ENCODE measurements at places on chromosomes 1 and 21.

GRCh38 chr1:153133743-153134142 is 16.9 kb downstream of the SPRR2G start:
- no peak for DNase-seq

GRCh38 chr1:220803401-220804201 is 16.9 kb downstream of the MTARC1 start:
- DNase-seq = peak; percentile 37

- DNase-seq = peak; percentile 64
Measured at GRCh38 chr1:55725378-55725777, 510.2 kb upstream of the USP24 start.

- DNase-seq = no peak
Measured at GRCh38 chr1:214898161-214898560, 184.4 kb upstream of the KCNK2 start.

DNA sequence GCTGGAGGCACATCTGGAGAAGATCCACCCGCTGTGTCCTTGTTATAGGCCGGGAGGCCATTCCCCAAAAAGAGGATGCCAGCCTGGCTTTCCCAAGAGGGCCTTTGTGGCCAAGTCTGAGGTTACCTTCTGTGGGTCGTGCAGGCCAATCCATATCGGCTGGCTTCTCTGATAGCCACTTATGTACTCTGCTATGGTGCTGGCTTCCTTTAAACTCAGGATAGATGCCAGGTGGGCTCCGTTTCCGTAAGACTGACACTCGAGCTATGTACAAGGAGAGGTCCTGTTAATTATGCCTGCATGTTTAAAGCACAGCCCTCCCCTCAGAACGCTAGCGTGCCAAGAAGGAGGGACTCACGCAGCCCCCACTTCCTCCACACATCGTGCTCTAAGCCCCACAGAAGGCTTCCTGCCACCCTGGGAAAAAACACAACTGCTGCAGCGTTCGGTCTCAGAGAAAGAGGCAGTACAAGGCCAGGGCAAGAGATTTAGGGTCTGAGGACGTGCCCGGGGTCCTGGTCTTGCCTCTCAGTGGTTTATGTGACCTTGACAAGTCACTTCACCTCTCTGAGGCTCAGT is 11.6 kb downstream of the REG4 start:
- DNase-seq = no peak

DNA sequence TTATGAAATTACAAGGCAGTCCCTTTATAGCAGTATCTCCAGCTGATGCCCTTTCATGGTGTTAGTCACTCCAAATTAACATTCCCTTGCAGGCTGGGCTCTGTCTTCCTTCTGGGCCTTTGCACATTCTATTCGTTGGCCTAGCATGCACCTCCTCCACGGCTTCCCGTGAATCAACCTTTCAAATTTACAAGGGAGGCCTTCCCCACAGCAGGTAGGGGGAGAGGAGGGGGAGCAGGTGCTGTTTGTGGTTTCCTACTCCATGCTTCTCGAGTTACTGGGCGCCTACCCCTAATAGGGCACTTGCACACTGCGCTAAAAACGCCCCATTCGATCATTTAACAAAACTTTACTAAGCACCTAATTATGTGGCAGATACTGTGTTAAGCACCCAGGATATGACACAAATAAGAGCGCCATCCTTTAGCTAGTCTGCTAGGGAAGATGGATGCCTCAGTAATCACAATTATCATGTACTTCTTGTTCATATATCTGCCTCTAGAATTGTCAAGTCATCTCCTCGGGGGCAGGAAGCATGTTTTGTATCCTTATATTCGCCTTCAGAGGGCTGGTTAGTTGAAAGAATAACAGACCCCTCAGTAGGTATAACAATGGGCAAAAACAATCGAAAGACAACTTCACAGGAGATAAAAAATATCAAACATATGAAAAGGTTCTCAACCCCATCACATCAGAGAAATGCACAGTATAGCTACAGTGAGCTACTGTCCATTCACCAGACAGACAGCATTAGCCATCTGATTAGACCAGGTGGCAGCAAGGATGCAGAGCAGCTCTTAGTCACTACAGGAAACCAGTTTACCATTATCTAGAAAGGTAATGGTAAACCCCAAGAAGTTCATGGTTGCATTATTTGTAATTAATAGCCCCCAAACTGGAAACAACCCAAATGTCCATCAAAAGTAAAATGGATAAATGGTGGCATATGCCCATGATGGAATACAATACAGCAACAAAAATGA is 1.7 kb upstream of the ADAR start:
- peak; percentile 36 for DNase-seq

- no peak for DNase-seq
Measured at GRCh38 chr1:112893288-112894009, 62.5 kb downstream of the SLC16A1 start.

- no peak for DNase-seq
Measured at GRCh38 chr1:1069711-1070676, 4.1 kb downstream of the RNF223 start.

DNA sequence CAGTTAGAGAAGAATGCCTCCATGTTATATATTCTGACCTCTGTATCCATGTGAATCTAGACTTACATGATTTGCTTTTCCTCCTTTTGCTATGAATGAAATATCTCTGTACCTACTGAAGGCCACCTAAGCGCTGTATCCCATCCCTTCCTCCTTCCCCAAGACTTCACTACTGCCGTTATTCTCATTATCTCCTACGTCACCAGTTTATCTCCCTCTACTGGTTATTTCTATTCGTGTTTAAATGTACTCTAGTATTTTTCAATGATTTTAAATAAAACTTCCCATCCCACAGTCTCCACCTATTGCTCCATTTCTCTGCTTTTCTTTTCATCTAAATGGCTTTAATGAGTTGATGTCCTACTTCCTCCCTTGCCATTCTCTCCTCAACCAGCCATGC is 110.0 kb downstream of the KCTD3 start:
- no peak for DNase-seq

DNA sequence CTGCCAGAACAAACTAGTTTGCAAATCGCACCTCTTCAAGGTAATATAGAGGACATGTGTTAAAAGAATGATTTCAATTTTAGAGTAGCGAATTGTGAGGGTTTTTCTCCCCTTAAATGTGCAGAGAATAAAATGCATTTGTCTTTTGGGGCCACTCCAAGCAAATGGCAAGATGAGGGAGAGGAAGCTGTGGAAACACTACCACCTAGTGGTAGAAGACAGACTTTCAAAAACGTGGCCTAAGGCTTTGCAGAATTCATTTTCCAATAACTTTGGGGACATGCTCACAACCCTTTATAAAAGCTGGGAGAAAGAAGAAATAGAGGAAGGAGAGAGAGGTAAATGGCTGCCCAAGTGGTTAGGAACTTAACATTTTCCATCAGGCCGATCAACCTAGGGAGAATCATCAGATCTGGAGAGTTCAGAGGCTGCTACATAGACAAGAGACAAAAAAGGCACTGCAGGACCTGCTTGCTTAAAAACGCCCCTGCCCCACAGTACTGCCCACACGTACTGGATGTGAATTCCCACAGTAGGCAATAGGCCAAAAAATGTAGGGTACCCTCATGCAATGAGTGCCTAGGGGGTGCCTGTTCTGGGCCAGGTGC is 15.7 kb upstream of the RCAN1 start:
- peak; percentile 59 for DNase-seq

DNA sequence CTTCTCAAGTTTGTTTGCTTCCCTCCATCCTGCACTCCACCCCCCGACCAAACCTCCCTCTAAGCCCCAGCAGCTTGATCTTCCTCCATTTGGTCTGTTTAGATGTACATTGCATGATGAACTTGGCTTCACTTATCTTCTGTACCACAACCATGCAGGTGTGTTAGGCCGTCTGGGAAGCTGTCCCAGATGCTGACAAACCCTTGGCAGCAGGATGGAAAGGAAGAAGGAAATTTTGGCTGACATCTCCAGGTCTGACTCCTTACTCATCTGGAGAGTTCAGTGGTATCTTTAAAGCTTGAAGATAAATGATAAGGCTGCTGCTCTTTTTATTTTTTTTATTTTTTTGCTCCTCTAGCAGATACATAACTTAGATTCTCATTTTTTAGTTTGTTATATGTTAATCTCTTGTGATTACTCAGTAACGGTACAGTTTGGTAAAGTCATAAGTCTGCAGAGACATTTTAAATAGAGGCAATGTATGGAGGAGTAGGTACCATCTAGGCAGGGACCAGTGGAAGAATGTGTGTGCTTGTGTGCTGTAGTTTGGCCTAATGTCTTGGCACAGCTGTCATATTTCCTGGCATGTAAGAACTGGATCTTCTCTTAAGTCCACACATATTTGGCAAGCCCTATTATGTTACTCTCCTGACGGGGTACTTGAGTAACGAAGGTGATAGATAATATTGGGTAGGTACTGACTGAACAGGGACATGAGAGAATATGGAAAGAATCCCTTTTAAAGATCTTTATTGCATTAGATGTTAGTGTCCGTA is 79.7 kb downstream of the CACHD1 start:
- DNase-seq = no peak

GRCh38 chr1:96643519-96643918 is 78.1 kb upstream of the PTBP2 start:
- DNase-seq = no peak

GRCh38 chr1:3491291-3492246 is 37.1 kb downstream of the ARHGEF16 start:
- peak; percentile 54 for DNase-seq

- DNase-seq = no peak
Measured at GRCh38 chr1:92443893-92444292, 42.8 kb downstream of the GFI1 start.

- no peak for DNase-seq
Measured at GRCh38 chr1:54315099-54315498, 91.1 kb downstream of the SSBP3 start.

GRCh38 chr1:11180342-11180744 is 8.8 kb upstream of the ANGPTL7 start:
- DNase-seq = peak; percentile 70

DNA sequence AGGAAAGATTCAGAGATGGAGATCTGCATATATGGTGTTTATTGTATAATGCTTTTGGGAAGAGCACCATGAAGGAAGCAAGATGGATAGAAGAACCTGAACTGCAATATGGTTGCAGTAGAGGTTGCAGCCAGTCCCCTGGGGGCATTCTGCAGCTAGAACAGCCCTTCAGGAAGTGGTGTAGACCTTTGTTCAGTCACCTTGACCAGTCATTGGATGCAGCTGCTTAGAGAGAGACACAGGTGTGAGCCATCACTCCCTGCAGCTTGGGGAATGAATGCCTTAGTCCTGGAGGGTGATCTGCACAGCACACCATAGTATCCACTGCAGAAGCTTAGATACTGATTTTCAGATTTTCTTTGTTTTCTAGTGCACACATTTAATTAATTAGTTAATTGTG is 42.3 kb downstream of the NEK7 start:
- DNase-seq = no peak

DNA sequence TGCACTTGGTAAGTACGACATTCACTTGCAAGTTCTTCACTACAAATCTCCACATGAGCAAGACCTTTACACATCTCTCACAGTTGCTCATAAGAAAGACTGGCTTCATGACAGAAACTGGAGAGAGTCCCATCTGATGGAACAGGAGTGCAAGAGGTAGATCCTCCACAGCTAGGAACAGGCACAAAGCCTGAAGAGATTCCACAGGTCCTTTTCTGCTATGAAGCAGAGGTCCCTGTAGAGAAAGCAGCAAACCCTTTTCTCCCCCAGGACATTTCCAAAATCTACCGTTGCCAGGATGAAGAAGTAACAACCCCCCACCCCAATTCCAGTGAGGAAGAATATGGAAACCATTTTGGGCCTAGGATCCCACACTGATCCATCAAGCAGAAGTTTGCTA is 47.3 kb downstream of the EIF4G3 start:
- DNase-seq = no peak

GRCh38 chr1:60171801-60172200 is 98.2 kb upstream of the C1orf87 start:
- peak; percentile 86 for DNase-seq

GRCh38 chr1:92324784-92325183 is 25.9 kb downstream of the RPAP2 start:
- no peak for DNase-seq

DNA sequence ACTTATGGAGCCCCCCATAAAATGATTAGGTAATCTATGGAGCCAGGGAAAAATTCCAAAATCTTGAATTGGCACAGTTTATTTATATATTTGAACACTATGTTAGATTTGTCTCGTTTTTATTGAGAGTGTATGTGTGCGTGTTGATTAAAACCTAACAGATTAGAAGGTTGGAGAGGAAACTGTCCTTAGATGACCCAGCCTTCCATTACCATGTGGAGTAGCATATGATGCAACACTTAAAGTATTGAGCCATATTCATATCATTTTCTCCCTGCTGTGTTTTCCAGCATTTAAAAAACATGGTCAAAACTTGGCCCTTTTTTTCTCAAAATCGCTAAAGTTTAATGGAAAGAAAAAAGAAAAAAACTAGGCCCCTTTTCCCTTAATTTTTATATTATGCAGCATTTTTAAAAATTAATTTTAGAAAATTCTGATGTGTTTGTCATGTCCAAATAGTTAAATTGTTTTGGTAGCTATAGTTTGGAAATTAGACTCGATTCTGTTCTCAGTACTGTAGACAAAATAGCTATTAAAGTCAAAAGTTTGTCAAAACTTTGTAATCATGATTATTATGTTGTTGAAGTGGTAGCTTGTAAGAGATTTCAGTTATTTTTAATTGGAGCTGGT is 2.3 kb downstream of the LRRC8D start:
- DNase-seq = peak; percentile 34

GRCh38 chr1:30929135-30929889 is 20.8 kb upstream of the SDC3 start:
- peak; percentile 43 for DNase-seq

DNA sequence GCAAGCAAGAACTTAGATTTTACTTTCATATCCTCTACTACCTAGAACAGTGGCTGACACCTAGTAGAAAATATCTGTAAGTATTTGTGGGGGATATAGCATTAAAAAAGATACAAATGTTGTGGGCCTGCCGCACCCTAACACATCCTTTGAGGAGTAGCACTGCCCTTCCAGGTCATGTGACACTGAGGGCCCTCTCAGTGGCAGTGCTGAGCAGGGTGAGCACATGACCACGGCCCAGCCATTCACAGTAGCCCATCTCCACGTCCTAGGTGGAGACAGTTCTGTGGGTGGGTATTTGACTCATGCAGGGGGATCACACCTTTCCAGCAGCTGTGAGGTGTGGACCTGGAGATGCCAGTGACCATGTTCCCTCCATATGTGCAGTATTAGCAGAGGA is 108.9 kb downstream of the OMA1 start:
- DNase-seq = no peak

DNA sequence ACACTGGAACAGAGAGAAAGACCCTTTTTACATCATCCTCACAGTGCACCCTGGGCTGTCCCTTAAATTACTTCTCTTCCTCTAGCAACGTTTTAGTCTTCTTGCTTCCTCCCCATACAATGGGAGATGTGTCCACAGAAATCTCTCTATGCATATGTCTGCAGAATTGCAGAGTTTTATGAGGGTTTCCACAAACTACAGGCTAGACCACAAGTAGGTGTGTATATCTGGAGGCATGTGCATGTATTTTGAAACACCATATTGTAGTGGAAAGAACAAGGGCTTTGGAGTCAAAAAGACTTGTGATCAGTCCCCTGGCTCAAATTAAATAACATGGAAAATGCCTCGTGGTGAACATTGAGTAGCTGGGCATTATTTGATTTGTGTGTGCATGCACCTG is 121.3 kb upstream of the IPO9 start:
- DNase-seq = no peak
